ENCODE measurements at places on chromosomes 3 and 15.

GRCh38 chr3:124147946-124148345 lies 156.0 kb upstream of the ROPN1 start:
- DNase-seq, result no peak

DNA sequence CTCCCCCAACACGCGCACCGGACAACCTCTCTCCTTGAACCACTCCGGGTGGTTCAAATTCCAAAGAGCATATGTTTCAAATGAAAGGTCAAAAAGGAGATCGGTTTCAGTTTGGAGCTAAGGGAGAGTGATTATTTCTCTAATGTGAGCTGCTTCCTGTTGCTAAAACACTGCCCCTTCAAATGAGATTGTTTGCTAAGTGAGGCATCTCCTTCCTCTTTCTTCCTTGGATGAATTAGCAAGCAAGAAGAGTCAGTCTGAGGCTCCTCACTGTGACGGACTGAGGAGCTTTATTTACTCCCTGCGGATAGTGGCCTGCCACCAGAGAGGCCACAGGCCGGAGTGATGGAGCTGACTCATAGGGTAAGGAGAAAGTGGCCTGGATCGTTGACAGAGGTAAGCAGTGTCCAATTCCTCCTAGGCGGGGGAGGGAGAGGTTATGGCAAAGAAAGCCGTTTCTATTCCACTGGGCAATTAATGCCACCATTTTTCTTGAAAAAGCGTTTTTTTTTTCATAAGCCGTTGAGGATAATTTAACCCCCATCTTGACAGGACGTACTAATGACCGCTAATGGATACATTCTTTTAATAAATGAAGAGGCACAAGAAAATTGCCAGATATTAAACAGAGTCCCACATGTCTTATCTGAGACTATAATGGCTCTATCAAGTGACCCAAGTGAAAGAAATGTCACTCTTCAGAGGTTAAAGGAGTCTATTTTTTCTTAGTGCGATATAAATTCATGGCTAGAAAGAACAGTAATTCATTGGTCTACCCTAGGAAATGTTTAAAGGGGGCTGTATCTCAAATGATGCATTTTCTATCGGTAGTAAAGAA lies 167.0 kb upstream of the ANKRD28 start:
- DNase-seq, result no peak

DNA sequence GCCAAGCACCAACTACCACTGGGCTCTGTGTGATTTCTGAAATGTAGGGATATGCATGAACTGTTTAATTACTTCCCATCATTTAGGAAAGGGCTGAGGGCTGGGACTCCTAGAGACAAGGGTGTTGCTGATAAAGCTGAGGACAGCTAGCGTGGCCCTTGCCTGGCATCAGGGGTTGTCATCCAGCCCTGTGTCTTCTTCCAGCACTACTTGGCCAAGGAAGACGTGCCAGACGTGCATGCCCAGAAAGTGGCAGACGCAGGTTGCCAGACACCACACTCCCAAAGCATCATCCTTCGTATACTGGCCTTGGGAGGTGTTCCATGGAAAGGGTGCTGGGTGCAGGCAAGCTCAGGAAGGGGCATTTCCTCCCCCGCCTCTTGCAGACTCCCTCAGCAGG lies 64.8 kb downstream of the LRIG1 start:
- no peak for DNase-seq

GRCh38 chr15:39622660-39623516 lies 42.0 kb downstream of the THBS1 start:
- no peak for DNase-seq

DNA sequence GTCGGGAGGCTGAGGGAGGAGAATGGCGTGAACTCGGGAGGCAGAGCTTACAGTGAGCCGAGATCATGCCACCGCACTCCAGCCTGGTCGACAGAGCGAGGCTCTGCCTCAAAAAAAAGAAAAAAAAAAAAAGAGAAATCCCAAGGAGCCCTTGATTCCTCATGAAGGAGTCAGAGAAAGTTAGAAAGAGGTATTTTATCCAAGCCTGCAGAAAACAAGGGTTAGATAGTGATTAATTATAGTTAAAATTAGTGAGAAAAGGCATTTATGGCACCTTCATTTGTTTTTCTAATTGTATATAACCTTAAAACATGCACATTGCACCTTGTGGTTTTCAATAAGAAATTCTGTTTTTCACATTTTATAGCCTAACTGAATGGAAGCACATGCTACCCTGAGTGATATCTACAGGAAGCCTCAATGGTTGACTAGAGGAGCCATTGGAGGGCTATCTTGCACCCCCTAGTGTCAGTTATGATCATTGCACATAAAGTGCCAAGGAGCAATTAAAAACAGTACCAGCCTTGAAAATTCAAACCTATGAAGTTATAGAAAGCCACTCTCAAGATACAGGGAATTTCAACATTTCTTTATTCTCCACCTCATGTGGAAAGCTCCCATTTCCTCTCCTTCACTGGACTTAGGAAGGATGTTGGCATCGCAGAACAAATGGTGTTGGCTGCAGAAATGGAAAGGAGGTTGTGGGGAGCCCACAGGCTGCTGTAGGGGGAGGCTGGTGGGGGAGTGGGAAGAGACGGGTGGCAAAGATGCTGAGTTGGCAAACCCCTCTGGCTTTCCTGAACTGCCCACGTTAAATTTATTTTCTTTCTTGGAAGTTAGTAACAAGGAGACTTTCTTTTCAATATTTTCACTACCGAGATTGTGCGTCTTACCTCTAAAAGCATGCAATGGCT lies 48.5 kb downstream of the ITGA11 start:
- peak; percentile 41 for DNase-seq

GRCh38 chr3:61134532-61134931 lies 116.7 kb downstream of the FHIT start:
- no peak for DNase-seq

DNA sequence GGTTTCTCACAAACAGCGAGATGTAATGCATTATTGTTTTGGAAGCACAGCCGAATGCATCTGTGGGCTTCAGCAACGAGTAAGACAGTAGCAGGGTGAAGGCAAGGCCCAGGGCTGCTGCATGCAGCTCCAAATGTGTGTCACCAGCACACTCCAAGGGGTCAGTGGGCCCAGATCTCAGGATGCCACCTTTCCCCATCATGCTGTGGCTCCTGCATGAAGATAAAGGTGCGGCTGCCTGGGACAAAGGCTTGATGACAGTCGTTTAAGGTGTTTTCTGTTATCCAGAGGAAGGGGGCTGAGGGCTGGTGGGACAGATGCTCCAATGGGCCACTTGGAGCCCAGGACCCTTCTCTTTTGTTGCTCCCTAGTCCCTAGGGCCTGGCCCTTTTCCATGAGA lies 13.2 kb downstream of the C3orf22 start:
- DNase-seq, result no peak

DNA sequence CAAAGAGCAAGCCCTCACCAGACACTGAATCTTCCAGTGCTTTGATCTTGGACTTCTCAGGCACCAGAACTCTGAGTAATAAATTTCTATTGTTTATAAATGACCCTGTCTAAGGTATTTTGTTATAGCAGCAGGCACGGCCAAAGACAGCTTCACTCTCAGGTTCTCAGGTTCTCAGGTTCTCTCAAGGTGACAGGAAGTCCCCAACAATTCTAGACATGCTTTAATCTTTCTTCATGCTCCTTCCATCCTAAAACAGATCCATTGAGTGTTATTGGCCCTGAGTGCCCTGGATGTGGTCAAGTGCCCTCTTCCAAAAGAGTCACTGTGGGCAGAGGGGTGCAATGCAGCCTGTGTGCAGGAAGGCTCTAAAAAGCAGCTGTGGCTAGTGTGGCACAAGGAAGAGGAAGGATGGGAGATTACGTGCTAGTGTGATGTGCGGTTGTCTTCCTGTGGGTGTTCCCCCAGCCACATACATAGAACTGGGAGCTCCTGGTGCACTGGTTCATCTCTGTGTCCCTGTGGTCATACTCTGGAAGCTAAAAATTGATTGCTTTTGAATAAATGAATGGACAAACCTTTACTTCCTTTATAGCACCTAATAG lies 11.0 kb upstream of the RAB7A start:
- no peak for DNase-seq

- no peak for DNase-seq
These were observed 120.4 kb downstream of the LPP start for GRCh38 chr3:188274249-188274915.

- DNase-seq, result no peak
These were observed 76.9 kb downstream of the STAG1 start for GRCh38 chr3:136675150-136675858.

All from RKO (cell line).